ENCODE measurements at places on chromosomes 7 and 10.
A peak's percentile ranks its signal among the peaks of the same experiment; 100 is the strongest.

DNA sequence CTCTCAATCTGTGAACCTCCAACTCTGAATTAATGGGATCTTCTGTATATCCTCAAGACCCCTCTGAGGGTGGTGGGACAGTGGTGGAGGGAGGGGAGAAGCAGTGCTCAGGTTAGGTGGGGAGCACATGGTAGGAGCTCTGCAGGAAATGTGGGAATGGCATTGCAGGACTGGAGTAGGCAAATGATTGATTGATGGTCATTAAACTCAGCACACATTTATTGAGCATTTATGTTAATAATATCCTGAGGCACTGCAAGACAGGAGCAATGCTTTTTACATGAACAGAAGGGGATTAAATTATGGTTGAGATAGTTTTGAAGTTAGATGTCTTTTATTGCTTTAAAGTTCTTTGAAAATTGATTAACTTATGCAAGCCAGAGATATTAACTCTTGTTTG lies 14.1 kb downstream of the BMPER start:
- no peaks in the 10 kb centered on the region for H3K4me1 ChIP-seq
- H3K4me3 ChIP-seq, result no peak overlapping the region
- DNase-seq, result no peak
- no peaks in the 10 kb centered on the region for H3K36me3 ChIP-seq
- no peaks in the 10 kb centered on the region for H3K27me3 ChIP-seq

GRCh38 chr10:33935350-33935749 lies 600.9 kb upstream of the NRP1 start:
- no peaks in the 10 kb centered on the region for H3K4me1 ChIP-seq

DNA sequence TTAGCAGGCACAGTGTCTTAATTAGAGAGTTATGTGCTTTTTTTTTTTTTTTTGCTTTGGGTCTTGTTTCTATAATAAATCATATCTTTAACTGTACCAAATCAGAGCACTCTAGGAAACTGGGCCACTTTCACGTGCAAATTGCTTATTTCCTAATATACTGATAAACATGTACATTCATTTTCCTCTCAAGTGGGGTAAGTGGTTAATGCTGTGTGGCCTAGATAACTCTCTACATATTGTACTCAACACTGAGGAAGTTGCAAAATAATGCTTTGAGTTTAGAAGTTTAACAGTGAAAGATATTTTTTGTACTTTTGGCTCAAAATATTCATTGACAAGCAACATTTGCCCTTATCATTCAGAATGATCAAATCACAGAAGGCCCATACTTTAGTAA lies 115.9 kb upstream of the IFRD1 start:
- H3K27me3 ChIP-seq, result no peaks in the 10 kb centered on the region
- H3K4me3 ChIP-seq, result no peak overlapping the region
- H3K4me1 ChIP-seq, result no peaks in the 10 kb centered on the region
- peaks cover 10% of the 10 kb centered on the region for H3K36me3 ChIP-seq
- no peak overlapping the region for H3K27ac ChIP-seq

DNA sequence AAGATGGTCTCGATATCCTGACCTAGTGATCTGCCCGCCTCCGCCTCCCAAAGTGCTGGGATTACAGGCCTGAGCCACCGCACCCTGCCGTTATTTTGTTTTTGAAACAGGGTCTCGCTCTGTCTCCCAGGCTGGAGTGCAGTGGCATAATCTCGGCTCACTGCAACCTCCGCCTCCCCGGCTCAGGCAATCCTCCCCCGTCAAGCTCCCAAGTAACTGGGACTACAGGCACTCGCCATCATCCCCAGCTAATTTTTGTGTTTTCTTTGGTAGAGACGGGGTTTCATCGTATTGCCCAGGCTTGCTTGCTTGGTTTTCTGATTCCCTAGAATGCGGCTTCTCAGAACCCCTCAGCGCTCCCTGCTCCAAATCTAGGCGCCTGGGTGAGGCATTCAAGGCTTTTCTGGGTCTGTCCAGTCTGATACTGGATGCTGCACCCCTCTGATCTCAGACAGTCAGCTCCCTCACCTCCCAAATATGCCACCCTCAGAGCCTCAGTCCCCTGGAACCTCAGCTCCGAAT lies 1.3 kb downstream of the TFR2 start:
- no peak for DNase-seq
- H3K27ac ChIP-seq, result no peak overlapping the region
- H3K4me3 ChIP-seq, result no peak overlapping the region
- no peaks in the 10 kb centered on the region for H3K4me1 ChIP-seq

- no peaks in the 10 kb centered on the region for H3K27me3 ChIP-seq
- DNase-seq, result no peak
- H3K36me3 ChIP-seq, result no peaks in the 10 kb centered on the region
- H3K4me3 ChIP-seq, result no peak overlapping the region
- no peak overlapping the region for H3K27ac ChIP-seq
Measured at GRCh38 chr7:93601363-93601762, 26.8 kb upstream of the CALCR start.

DNA sequence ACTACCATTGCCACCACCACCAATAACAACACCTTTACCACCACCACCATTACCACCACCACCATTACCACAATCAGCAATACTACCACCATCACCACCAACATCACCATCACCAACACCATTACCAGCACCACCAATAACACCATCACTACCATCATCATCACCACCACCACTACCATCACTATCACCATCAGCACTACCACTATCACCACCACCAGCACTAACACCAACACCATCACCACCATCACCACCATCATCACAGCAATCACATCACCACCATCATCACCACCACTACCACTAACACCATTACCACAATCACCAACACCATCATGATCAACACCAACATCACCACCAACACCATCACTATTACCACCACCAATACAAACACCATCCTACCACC lies 249.5 kb downstream of the GRID1 start:
- no peaks in the 10 kb centered on the region for H3K27me3 ChIP-seq
- DNase-seq, result no peak
- H3K4me1 ChIP-seq, result no peaks in the 10 kb centered on the region
- H3K36me3 ChIP-seq, result no peaks in the 10 kb centered on the region

GRCh38 chr7:108794466-108794865 lies 224.8 kb downstream of the DNAJB9 start:
- no peaks in the 10 kb centered on the region for H3K36me3 ChIP-seq
- no peaks in the 10 kb centered on the region for H3K4me1 ChIP-seq
- no peak overlapping the region for H3K27ac ChIP-seq
- H3K27me3 ChIP-seq, result no peaks in the 10 kb centered on the region

DNA sequence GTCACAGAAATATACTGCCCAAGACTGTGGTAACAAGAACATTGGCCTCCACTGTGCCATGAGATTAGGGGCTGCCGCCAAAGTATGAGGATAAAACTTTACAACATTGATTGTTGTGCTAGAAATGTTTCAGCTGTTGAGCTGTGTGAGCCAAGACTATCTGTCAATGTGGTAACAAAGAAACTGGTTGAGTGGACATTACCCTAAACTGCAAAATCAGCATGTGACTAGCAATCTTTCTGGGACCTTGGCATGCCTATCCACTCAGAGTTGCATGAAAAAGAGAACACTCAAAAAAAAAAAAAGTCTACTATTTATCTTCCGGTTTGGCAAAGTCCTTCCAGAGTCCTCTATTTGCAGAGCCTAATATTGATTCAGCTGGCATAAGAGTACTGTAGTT lies 605.6 kb upstream of the CNTNAP2 start:
- H3K4me1 ChIP-seq, result no peaks in the 10 kb centered on the region
- no peak overlapping the region for H3K27ac ChIP-seq
- no peak for DNase-seq
- H3K36me3 ChIP-seq, result no peaks in the 10 kb centered on the region

DNA sequence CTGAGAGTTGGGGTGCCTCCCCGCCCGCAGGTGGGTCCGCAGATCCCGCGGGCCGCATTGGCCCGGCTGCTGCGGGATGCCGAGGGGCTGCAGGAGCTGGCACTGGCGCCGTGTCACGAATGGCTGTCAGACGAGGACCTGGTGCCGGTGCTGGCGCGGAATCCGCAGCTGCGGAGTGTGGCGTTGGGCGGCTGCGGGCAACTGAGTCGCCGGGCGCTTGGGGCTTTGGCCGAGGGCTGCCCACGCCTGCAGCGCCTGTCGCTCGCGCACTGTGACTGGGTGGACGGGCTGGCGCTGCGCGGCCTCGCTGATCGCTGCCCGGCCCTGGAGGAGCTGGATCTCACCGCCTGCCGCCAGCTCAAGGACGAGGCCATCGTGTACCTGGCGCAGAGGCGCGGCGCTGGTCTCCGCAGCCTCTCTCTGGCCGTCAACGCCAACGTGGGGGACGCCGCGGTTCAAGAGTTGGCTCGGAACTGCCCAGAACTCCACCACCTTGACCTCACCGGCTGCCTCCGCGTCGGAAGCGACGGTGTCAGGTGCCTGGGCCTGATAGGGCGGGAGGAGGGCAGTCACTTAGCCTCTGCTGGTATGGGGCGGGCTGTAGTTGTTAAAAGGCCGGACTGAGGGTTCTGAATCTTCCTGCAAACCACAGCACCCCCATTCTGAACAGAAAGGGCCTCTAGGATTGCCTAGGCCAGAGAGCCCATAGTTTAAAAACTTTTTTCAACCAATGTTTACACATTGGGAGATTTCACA lies 1.3 kb downstream of the FBXL15 start:
- H3K36me3 ChIP-seq, result peaks cover 8% of the 10 kb centered on the region
- H3K4me1 ChIP-seq, result peaks cover 23% of the 10 kb centered on the region
- H3K27ac ChIP-seq, result peak overlapping the region; percentile 75
- H3K4me3 ChIP-seq, result peak overlapping the region; percentile 99

DNA sequence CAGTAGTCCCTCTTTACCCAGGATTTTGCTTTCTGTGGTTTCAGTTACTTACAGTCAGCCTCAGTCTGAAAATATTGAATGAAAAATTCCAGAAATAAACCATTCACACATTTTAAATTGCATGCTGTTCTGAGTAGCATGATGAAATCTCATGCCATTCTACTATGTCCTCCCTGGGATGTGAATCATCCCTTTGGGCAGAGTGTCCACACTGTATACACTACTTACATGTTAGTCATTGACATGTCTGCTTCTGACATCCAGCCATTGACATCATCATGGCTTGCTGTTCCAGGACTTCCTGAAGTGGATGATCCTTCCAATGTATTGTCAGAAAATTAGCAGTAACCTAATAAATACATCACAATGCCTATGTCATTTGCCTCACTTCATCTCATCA lies 34.6 kb upstream of the MALRD1 start:
- H3K27ac ChIP-seq, result no peak overlapping the region
- no peak for DNase-seq
- H3K4me1 ChIP-seq, result no peaks in the 10 kb centered on the region
- no peaks in the 10 kb centered on the region for H3K36me3 ChIP-seq
- H3K27me3 ChIP-seq, result no peaks in the 10 kb centered on the region

GRCh38 chr10:34078745-34079470 lies 736.2 kb downstream of the PARD3 start:
- no peak overlapping the region for H3K4me3 ChIP-seq
- DNase-seq, result no peak
- no peaks in the 10 kb centered on the region for H3K4me1 ChIP-seq
- no peaks in the 10 kb centered on the region for H3K36me3 ChIP-seq

GRCh38 chr7:155053002-155053401 lies 17.1 kb upstream of the HTR5A start:
- no peaks in the 10 kb centered on the region for H3K4me1 ChIP-seq
- no peak overlapping the region for H3K4me3 ChIP-seq
- no peak for DNase-seq
- peaks cover 6% of the 10 kb centered on the region for H3K27me3 ChIP-seq

DNA sequence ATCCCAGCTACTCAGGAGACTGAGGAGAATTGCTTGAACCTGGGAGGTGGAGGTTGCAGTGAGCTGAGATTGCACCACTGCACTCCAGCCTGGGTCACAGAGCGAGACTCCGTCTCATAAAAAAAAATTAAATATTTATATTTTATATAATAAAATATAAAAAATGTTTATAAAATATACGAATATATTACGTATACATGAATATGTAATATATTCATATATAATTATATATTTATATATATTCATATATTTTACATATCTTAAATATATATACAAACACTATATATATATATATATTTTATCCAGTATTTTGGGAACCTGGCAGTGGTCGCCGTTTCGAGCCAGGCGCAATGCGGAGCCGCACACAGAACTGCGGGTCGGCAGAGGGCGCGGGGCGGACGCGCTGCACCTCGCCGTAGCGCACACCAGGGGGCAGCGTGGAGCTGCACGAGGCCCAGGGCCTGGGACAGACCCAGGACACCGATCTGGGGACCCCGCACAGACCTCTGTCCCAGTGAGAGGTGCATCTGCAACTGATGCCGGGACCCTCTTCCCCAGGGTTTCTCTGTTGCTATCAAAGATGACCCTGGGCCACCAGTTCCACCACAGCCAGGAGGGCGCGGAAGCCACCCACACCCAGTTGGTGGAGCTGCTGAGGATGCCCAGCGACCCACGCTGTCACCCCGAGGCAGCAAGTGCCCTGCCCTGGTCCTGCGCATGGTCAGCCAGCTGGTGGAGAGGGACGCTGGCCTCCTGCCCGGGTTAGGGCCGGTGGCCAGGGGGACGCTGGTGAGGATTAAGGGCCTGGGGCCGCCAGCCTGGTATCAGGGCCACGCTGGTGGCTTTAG lies 22.7 kb downstream of the AP5Z1 start:
- H3K4me3 ChIP-seq, result no peak overlapping the region
- H3K27me3 ChIP-seq, result no peaks in the 10 kb centered on the region

DNA sequence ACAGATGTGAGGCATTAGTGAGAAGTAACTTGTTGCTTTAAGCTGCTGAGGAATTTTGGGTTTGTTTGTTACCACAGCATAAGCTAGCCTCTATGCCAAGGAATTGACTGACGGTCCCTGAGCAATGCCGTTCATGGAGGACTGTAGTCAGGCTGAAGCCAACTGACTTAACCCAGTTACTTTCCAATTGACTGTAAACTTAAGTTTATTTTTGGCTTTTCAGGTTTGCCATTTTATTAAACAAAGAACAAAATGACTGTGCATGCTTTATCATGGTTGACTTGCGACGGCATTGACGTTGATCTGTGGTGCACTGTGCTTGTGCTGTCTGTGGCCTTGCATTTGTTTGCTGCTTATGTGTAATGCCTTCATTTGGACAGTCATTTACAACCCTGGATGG lies 53.5 kb downstream of the DNAJB9 start:
- no peak overlapping the region for H3K4me3 ChIP-seq
- no peak for DNase-seq
- H3K27ac ChIP-seq, result no peak overlapping the region
- H3K4me1 ChIP-seq, result no peaks in the 10 kb centered on the region

DNA sequence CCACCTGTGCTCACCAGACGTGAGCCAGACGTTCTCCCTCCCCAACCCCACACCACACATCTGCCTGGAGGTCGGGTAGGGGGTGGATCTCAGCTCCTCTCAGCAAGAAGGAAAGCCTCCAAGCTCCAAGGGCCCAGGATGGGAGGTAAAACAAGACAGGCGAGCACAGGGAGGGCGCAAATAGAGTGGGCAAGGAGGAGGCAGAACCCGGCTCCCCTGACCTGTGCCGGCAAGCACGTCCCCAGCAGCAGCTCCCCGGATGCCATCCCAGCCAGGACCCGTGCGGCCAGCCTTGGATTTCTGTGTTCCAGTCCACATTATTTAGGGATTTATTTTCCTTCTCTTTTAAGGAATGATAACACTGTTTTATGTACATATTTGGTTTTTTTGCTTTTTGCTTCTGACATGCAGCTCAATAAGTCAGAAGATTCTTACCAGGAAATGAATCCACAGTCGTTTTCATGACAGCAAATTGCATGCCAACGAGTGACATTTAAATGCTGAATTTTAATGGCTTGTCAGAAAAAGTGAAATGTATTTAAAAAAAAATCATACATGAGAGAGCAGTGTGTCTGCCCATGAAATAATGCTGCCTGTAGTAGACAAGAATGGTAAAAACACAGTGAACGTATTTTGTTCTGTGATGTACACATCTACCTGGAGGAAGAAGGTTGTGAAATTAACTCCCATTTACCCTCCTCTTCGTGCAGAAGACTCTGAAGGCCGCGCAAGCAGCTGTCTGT lies 276.5 kb downstream of the PTPRN2 start:
- H3K4me1 ChIP-seq, result no peaks in the 10 kb centered on the region
- no peak for DNase-seq
- no peaks in the 10 kb centered on the region for H3K27me3 ChIP-seq
- H3K36me3 ChIP-seq, result peaks cover 4% of the 10 kb centered on the region
- H3K4me3 ChIP-seq, result no peak overlapping the region
- no peak overlapping the region for H3K27ac ChIP-seq
